ENCODE measurements at places on chromosomes 2 and 18.

- DNase-seq = peak; percentile 99
Measured at GRCh38 chr2:74454654-74455511, at the start of gene INO80B. TSS of gene INO80B (plus strand) at chr2:74455087. CDS start at chr2:74455117, 30 bp downstream.

DNA sequence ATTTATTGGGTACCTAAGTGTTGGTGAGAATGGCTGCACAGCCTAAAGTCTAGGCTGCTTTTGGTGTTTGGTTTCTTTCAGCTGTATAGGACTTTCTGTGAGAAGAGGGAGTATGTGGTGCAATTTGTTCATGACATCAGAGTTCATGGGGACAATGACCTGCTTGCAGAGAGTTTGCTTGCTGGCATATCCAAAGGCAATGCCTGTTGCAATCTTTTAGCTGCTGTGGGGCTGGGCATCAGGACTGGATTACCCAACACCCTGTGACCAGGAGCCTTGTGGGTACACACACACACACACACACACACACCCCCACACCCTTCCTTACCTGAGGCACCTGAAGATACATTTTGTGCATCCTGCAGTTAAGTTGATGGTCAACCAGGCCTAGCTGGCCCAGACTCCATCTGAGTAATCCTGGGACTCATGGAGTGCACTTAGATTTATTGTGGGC lies 68.4 kb downstream of the LIPG start:
- no peak for DNase-seq

GRCh38 chr18:41577529-41577928 lies 377.5 kb upstream of the PIK3C3 start:
- no peak for DNase-seq

DNA sequence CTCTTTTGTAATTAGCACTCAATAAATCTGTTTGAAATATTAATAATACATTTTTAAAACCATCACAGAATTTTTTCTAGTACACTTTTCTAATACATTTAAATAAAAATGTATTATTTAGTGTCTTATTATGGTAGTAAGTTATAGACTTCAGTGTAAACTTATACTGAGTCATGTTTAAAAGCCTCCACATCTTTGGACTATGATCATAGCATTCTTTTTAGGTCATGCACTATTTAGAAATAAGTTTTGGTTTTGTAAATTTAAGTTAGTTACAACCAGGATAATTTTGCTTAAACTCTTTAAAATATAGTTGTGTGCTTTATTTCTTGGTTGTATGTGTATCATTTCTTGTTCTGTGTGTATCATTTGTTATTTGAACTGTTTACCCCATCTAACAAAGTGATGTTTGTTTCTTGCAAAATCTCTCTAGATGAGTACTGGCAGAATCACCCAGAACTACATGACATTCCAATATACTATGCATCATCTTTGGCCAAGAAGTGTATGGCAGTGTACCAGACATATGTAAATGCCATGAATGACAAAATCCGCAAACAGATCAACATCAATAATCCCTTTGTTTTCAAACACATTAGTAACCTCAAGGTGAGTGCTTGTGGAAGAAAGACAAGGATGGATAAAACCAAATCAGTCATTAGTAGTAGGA lies 16.7 kb downstream of the CPSF3 start:
- DNase-seq = no peak

DNA sequence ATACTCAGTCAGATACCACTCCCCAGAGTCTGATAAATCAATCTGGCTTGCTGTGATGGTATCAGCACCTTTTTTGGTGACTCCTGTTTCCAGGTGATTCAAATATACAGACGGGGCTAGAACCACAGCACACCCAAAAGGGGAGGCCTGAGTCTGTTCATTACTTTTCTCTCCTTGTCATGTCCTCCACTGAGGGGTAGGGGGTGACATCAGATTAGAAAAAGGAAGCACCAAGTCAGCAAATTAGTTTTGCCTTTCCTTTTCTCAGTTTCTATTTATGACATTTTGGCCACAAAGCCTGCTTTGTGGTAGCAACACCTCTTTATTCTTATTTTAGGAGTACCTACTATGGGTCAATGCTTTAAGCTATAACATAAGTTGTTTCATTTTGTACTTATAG lies 127.4 kb downstream of the CCDC102B start:
- DNase-seq = peak; percentile 17

GRCh38 chr18:64210401-64210949 lies 61.6 kb upstream of the LINC00305 start:
- no peak for DNase-seq

DNA sequence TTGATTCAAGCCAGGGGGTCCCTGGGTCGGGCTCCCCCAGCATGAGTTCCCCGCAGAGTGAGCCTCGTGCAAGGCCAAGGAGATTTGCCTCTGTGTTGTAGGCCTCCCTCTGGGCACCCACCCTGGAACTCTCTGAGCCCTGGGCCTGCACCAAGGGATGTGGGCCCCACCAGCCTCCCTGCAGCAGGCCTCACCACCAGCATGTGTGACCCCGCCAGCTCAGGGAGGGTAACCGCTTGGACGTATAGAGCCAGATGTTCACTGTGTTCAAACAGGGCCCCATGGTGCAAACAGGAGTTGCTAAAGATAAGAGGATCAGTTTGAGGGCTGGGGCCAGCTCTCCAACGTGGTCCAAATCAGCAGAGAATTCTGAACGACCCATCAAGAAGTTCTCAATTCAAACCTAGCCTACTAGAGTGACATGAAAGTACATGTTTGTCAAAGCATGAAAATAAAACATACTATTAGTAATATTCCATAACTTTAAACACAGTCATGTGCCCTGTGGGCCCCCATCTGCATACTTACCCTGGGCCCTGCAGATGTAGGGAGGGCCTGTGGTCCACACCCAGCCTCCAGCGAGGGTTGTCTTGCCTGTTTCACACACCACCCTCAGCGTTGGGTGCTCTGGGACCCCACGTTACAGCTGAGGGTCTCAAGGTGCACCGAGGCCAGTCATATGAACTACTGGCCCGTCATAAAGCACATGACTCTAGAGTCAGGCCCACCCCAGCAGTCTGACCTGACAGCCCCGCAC lies 5.5 kb upstream of the TUBB6 start:
- DNase-seq = no peak

DNA sequence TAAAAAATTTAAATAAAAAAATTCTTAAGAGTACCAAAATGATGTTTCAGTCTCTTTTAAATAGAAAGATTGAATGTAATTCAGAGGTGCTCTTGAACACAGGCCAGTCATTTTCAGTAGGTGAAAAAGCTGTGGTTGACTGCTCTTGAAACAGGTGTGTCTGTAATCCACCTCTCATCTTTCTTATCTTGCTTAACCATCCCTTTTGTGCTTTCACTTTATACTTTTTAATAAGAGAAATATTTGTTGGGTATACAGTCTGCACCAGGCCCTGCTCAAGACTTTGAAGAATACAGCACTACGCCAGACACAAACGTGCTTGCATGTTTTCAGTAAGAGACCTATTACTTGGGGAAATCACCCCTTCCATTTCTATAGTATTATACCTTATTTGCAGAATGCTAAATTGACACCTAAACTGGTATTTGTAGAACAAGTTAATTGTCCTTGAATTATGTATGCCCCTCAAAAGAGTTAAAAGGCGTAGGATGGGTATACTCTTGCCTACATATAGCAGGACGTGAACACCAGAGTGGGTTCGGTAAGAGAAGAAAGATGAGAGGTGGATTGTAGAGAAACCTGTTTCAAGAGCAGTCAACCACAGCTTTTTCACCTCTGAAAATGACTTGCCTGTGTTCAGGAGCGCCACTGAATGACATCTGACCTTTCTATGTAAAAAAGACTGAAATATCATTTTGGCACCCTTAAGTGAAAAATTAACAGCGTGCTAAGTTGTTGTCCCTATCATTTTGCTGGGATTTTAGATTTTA lies 4.0 kb upstream of the RTN4 start:
- peak; percentile 25 for DNase-seq

- DNase-seq = no peak
Measured at GRCh38 chr18:79802298-79802697, 4.6 kb downstream of the KCNG2 start.

GRCh38 chr18:62523631-62524439 lies 1.0 kb downstream of the ZCCHC2 start:
- peak; percentile 58 for DNase-seq

GRCh38 chr2:69043736-69044400 lies 30.9 kb downstream of the ANTXR1 start:
- DNase-seq = no peak

DNA sequence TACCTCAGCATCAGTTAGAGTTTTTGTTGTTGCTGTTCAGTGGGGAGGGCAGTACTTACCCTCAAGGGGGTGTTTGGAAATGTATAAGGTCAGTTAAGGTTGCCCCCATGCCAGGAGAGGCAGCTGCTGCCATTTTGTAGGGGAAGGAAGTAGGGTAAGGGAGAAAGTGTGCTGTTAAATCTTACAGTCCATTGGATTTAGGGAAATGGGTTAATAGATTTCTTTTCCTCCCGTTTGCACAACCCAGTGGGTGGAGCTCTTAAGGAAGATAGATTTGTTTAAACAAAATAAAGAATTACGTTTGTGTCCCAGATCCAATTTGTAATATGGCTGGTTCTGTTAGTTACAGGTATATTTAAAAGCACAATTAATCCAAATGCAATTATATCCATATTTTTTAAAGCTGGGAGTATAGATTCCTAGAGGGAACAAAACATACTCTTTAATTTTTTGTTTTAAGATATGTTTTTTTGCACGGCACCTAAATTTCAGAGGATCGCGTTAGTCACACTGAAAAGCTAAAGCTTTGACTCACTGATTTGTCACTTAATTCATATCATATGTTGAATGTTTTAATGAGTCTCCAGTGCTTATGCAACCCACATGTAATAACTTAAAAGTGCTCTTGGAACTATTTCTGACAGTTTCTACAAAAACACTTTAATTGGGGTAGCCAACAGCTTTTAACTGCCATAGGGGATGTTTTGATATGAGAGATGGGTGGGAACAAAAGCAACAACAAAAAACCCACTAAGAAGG lies 9.0 kb upstream of the CWC22 start:
- DNase-seq = no peak

- peak; percentile 31 for DNase-seq
Measured at GRCh38 chr2:238061315-238062202, 758 bp downstream of the SCLY start.

GRCh38 chr2:110157153-110157793 lies 41.7 kb upstream of the MALL start:
- DNase-seq = peak; percentile 53

- no peak for DNase-seq
Measured at GRCh38 chr2:209236377-209236776, 187.5 kb upstream of the MAP2 start.

DNA sequence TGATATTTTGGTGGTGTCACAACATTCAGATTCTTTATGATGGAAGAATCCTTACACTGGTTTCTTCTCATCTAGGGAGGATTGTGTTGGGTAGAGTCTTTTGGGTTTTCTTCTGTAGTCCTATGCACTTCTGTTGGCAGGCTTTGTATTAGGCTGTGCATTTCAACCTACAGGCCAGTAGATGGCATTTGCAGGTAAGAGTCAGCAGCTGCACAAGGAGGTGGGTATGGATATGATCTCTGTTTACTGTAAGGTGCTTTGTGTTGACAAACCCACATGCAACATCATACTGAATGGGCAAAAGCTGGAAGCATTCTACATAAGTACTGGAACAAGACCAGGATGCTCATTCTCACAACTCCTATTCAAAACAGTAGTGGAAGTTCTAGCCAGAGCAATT lies 656.8 kb downstream of the METTL4 start:
- no peak for DNase-seq

DNA sequence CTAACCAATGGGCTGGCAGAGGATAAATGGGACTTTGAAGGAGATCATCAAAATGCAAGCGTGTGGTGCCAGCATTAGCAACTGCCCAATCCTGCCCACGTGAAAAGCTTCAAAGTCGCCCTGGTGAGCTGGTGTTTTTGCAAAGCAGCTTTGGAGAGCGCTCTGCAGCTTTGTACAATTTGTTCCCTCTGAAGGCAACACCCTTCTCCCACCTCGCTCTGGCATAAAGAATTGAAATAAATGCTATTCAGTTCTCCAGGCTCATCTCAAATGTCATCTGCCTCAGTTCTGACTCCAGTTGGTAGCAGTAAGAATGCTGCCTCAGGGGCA lies 3.5 kb downstream of the COPS9 start:
- no peak for DNase-seq

DNA sequence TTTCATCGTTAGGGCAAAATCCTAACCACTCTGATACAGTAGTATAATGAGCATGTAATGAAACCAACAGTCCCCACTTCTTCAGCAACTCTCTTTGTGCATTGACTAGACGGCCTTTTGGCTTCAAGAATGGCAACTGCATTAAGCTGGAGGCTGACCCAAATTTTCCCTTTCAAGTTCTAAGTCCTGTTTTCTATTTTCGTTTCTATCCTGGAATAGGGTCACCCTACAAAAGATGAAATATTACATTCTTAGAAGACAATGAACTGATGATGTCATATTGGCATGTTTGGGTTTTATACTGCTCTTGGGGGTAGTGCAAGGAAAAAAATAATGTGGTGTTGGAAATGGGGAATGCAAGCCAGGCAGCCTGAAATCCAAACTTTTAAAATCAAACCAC lies 254.4 kb downstream of the ETAA1 start:
- no peak for DNase-seq

- peak; percentile 54 for DNase-seq
Measured at GRCh38 chr2:55616551-55617174, 759 bp downstream of the PPP4R3B start.

GRCh38 chr2:204491528-204491927 lies 53.7 kb upstream of the PARD3B start:
- DNase-seq = no peak

DNA sequence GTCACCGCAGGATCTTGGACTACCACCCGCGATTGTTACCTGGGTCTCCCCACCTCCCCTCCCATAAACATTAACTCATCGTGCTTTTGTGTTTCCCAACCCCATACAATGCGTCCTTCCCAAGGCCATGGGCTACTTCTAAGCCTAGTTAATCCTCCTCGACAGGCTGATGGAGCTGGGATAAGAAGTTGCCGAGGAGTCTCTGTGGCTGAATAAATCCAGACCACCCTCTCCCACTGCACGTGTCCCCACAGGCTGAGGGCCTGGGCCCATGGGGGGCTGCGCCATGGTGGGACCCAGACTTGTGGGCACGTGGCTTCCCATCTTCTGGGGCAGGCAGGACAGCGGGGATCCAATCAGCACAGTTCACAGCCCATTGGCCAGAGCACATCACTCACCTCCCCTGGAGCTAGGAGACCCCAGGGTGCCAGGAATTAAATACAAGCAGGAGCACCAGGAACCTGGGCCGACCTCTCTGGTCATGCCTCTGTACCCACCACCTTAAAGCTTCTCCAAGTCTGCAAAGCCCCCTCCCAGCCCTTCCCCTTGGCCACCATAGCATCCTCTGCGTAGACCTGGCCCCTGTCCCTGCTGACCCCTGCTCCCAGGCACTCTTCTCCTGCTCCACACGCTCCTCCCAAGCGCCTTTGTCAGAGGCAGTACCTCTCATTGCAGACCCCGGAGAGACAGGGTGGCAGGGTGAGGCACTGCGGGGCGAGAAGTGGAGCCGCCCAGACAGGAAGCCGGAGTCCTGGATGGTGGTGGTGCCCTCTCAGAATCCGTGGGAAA lies 51.0 kb upstream of the ID2 start:
- no peak for DNase-seq
